HS-5 (cell line): ENCODE measurements at places on chromosomes 6 and 20.

- DNase-seq = no peak
Measured at GRCh38 chr20:36472637-36473090, 68.7 kb upstream of the MYL9 start.

DNA sequence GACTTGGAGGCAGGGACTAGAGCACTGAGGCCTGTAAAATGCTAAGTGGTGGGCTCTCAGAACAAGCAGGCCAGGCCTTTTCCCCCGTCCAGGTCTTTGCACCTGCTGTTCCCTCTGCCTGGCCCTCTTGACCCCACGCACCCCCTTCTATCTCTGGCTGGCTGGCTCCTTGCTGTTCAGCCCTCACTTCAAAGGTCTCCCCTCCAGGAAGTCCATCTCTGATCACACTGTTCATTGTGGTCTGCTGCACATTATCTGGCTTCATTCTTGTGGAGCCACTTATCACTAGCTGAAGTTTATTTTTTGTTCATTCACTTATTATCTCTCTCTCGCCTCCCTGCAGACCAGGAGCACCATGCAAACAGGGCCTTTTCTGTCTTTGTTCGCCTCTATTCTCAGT, 24.5 kb downstream of the SLC13A3 start:
- DNase-seq = no peak

DNA sequence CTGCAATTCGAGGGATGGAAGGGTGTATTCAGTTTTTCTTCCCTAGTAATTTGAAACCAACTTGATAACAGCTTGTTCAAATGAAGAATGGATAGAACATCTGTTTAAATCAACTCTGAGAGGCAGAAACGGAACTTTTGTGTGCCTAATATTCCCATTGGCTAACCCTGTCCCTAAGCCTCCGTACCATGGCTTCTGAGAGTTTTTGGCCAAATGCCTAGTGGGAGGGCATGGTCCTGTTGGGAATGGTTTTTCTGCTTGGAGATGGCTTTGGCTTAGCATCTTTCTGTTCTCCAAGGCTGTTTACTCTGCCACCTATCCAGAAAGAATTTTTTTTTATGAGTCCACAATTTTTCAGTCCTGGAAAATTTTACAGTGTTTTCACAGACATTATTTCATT, 126.7 kb upstream of the MLIP start:
- no peak for DNase-seq

DNA sequence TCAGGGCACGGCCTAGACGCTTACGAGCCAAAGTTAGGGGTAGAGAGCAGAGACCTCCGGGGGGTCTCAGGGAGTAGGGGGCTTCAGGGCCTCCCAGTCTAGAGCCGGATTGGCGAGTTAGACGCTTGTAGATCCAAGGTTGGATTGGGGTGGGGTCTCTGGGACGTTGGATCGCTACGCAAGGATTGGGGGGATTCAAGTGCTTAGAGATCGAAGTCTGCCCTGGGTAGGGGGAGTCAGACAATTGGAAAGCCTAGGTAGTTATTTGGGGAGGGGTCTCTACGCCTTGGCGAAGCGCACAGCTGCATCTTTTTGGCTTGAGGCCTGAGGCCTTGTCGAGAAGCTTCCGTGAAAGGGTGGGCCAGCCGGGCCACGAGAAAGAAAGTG, 469 bp downstream of the STX16 start:
- no peak for DNase-seq

- DNase-seq = no peak
Measured at GRCh38 chr20:41133709-41134361, 3.5 kb upstream of the PLCG1 start.

DNA sequence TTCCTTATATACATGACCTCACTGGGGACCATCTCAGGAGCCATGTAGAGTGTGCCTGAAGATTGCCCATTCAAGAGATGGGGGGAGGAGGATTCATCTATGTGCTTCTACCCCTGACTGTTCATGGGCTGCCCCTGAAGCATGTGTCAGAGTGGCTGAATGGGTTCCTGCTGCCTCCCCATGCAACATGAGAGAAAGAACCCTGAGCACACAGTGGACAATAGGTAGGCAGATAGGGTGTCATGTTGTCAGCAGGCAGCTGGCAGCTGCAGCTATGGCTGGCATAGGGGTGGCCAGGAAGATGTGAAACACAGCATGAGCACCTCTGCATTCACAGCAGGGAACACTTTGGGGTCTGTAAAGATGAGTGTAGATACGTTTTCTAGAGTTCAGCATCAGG, 208.4 kb upstream of the CNR1 start:
- no peak for DNase-seq

DNA sequence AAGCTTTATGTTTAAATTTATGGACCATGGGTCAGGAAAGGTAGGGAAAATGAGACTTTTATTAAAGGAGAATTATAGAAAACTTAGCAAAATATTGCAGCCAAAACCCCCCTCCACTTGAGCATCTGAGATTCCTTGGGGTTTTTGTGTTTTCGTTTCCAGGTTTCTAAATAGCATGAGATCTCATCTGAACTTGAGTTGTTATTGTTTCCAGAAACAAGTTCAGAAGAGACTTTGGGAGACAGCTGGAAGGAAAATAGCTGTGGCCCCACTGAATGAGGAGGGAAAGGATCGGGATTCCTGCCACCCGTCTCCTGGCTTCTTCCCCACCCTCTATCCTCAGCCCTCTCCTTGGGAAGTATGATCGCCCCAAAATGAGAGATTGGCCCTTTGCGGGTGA, 75.5 kb downstream of the TBC1D7 start:
- DNase-seq = no peak
